ENCODE measurements at places on chromosomes 4 and X. TPM values are rescaled to one million over a fixed set of nuclear protein-coding genes. Genes with fewer than 3 reads are reported as not detected.

Gene ALB
- not detected for total RNA-seq

Gene MSX1
- 4.3 TPM for total RNA-seq

Gene SYP
- 0.18 TPM for total RNA-seq

Gene MAGEC3
- total RNA-seq, result not detected

Gene TASL
- total RNA-seq, result not detected

- DNase-seq, result no peak
These were observed 26.3 kb downstream of the PHOX2B start for GRCh38 chr4:41722181-41722580.

- DNase-seq, result no peak
These were observed 15.2 kb downstream of the BLTP1 start for GRCh38 chr4:122167369-122167768.

DNA sequence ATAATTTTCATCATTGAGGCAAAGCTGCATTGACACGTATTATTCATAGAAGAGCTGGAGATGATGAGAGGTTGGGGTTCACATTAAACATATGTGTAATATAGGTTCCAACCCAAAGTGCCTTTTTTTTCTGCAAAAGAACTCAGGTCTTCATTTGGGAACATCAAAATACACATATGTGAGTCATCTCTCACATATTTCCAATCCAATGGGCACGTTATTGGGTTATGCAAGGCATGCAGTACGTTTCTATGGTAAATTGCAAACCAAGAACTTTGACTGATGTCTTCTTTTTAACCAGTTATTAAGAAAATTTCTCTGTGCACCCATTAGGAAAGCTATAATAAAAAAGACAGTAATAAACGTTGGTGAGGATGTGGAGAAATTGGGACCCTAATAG is 150.3 kb upstream of the FAM9B start:
- no peak for DNase-seq

- DNase-seq, result no peak
These were observed 71.0 kb downstream of the TMA16 start for GRCh38 chr4:163565226-163566135.

DNA sequence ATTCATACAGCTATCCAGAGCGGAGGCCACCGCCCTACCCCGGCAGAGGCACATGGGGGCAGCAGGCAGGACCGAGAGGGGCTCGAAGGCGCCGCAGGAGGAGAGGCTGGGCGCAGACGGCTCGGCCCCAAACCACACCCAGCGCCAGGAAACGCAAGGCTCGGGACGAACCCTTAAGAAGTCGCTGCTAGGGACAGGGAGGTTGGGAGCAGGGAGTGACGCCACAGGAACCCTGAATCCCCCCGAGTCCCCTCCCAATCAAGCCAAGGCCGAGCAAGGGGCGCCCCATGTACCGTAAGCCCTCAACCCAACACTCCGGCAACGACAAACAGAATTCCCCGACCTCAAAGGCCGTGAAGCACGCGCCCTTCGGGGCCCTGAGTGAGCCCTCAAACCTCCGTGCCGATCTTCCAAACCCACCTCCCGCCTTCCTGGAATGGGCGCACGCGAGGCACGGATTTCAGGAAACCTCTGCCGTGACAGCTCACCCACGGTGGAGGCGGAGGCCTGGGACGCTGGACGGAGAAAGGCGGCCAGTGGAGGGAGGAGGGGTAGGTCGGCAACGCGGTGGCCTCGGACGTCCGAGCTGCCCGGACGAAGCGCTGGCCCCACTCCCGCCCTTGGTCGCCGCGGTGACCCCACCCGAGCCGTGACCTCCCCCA is 1.8 kb downstream of the ZFYVE28 start:
- DNase-seq, result peak; percentile 58

GRCh38 chrX:35444671-35445355 is 353.3 kb upstream of the MAGEB16 start:
- no peak for DNase-seq

- DNase-seq, result no peak
These were observed 27.8 kb downstream of the ADD1 start for GRCh38 chr4:2871466-2871865.

DNA sequence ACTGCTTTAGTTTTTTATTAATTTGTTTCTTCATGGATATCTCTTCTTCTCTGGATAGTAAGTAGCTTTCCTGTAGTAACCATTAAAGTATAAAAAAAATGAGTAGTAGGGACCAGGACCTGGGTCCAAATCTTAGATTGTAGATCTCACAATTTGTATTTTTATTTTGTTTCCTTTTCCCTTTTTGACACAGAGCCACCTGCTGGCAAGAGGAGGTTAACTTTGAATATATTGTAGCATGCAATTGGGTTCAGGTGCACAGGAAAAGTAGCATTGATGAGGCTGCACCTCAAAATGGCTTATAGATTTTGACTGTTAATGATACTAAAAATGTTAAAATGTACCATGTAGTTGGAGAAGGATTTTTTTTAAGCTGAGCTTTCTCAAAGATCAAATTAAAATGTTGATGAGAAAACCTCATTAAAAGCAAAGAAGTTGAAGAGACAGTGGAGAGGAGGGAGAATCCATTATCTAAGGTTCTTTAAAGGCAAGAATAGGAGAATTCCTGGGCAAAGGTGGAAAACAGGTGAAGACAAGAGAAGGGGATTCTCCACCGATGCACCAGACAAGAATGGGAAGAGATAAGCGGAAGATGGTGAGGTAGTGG is 48.3 kb upstream of the HPGDS start:
- DNase-seq, result peak; percentile 34
